ENCODE measurements at places on chromosomes 2 and 18.
A peak's percentile ranks its signal among the peaks of the same experiment; 100 is the strongest.

GRCh38 chr2:212489719-212490346, 48.8 kb downstream of the ERBB4 start:
- no peak for DNase-seq

DNA sequence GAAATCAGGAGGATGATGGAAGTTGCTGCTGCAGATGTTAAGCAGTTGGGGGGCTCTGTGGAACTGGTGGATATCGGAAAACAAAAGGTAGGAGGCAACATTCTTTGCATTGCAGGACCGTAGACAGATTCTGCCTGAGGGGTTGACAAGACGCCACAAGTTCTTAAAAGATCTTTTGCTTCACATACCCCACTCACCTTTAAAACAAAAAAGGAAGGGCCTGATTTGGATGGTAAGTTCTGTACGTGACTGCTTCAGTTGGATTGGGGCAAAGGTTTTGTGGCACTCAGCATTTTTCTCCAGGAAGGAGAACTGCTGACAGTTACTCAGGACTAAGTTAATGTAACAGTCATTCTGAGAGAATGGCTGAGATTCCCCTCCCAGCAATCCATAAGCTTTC, 5.2 kb downstream of the CNDP2 start:
- no peak for DNase-seq

- DNase-seq: no peak
Observed at GRCh38 chr18:6022845-6023244, 127.5 kb upstream of the TMEM200C start.

GRCh38 chr18:45528712-45529336, 86.5 kb upstream of the SLC14A2 start:
- no peak for DNase-seq

GRCh38 chr2:136118819-136119716, 1.1 kb upstream of the CXCR4 start:
- DNase-seq: peak; percentile 18

DNA sequence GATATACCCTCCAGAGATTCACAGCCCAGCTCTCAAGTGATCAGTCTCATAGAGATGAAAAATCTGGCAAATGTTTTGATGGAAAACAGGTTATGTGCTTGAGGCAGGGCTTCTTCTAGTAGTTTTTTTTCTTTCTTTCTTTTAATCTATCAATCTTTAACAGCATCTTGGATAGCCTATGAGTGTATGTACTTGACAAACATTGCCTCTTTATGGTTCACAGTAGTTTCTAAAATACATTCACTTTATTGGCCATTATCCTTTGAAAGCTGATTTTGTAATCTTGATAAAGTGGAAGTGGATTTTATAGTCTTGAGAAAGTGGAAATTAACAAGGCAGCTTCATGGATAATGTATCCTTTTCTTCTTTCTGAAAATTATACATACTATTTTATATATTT, 51.4 kb upstream of the IL1R1 start:
- no peak for DNase-seq

- DNase-seq: no peak
Observed at GRCh38 chr18:62345909-62346308, 20.8 kb downstream of the TNFRSF11A start.

GRCh38 chr2:71746946-71747501, 293.7 kb downstream of the DYSF start:
- no peak for DNase-seq

DNA sequence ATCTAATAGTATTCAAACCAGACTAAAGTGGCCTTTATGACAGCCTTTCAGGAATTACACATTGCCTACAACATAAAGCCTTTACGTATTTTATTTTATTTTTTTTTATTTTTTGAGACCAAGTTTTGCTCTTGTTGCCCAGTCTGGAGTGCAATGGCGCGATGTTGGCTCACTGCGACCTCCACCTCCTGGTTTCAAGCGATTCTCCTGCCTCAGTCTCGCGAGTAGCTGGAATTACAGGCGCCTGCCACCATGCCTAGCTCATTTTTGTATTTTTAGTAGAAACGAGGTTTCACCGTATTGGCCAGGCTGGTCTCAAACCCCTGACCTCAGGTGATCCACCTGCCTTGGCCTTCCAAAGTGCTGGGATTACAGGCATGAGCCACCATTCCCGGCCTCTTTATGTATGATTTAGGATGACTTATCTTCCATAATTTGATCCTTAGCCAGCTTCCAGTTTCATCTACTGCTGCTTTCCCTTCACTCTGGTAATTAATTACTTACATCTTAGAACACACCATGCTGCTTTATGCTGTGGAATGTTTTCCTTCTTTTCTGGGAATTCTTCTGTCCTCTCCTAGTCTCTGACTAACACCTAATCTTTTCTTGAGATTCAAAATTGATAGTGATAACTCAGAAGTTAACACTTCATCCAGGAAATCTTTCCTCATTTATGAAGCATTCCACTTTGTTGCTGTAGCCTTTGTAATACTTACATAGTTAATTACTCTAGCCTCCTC, 2.6 kb downstream of the USP14 start:
- DNase-seq: no peak

- DNase-seq: no peak
Observed at GRCh38 chr2:40030456-40030975, 251.5 kb upstream of the THUMPD2 start.

GRCh38 chr2:23475036-23475435, 90.1 kb downstream of the KLHL29 start:
- DNase-seq: no peak

DNA sequence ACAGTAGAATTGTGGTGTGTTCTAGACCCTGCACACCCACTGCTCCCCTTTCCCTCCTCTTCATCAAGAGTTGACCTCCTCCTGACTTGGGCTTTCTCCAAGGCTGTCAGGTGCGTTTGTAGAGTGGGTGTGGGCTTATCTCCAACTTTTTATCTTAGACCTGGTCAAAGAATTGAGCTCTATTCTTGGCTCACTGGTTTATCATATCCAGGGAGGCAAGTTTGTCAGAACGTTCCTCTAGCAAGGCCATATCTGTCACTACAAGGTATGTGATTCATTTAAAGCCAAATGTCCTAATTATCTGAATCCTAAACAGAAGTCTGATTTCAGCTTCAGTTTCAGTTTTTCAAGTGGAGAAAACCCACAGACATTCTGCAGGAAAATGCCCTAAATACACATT, 117.1 kb upstream of the MGAT5 start:
- DNase-seq: no peak

DNA sequence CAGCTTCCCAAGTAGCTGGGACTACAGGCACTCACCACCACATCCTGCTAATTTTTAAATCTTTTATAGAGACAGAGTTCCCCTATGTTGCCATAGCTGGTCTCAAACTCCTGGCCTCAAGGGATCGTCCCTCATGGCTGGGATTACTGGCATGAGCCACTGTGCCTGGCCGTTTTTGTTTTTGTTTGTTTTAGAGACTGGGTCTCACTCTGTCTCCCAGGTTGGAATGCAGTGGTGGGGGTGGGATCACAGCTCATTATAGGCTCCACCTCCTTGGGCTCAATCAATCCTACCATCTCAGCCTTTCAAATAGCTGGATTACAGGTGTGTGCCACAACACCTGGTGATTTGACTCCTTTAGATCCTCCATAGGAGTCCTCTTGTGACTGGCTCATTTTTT, 19.5 kb upstream of the ZDBF2 start:
- DNase-seq: no peak

GRCh38 chr2:50469784-50470183, 562.1 kb downstream of the NRXN1 start:
- DNase-seq: no peak

DNA sequence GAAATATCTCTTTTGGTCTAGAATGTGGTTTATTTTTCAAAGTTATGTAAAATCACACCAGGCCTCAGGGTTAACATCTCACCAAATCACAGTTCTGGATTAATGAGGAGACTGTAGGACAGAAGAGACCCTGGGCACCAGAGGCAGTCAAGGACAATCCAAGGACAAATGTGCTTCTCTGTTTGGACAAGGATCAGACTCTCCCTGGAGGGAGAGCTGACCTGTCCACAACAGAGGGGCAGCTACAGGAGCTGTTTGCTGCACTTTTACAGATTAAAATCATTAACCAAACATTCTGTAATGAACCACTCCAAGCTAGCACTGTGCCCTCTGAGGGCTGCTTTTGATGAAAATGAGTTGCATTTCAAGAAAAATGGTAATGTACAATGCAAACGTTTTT, 690.6 kb upstream of the SLC8A1 start:
- DNase-seq: no peak

DNA sequence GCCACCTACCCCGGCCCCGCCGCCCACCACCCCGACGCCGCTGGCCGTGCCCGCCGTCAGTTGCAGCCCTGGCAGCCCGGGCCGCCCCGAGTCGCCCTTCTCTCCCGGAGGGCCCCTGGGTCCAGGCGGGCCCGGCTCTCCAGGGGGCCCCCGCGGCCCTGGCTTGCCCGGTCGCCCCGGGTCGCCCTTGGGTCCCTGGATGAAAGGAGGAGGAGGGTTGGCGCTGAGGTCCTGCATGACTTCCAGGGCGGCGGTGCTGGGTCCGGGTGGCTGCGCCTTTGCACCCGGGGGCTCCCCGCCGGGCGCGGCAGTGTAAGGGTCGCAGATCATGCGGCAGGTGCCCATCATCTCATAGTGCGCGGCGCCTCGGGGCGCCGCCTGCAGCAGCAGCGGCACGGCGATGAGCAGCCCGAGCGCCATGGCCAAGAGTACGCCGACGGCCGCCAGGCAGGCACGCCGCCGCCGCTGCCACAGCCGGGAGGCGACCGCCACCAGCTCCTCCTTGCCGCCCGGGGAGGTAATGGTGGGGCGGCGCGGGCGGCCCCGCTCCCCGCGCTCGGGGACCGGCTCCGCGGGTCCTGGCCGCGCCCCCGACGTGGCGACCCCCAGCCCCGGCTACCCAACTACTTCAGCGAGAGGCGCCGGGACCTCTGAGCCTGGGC, 570 bp downstream of the C1QL2 start:
- DNase-seq: no peak

DNA sequence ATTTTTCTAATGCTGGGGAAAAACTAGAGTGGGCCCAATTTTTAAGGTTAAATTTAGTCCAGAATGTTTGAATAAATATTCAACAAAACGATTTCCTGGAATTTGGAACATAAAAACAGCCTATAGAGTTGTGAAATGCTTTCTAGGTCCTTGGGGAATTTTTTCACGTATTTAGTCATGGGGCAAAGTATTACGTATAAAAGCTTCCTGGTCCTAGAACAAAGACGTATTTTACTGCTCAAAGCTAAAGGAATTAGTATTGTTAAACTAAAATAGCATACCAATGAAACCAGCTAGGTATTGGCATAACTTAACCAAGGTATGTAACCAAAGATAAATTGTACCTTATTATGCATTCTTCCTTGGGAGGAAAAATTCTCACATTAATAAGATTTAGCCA, 1.6 kb downstream of the SESTD1 start:
- no peak for DNase-seq

DNA sequence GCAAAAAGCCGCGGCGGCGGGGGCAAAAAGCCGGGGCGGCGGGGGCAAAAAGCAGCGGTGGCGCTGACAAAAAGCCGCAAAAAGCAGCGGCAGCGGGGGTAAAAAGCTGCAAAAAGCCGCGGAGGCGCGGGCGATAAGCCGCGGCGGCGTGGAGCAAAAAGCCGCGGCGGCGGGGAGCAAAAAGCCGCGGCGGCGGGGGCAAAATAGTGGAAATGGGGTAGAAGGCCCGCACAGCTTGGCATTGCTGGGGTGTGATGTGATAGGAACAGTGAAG, 450.1 kb downstream of the ANKRD30B start:
- no peak for DNase-seq

DNA sequence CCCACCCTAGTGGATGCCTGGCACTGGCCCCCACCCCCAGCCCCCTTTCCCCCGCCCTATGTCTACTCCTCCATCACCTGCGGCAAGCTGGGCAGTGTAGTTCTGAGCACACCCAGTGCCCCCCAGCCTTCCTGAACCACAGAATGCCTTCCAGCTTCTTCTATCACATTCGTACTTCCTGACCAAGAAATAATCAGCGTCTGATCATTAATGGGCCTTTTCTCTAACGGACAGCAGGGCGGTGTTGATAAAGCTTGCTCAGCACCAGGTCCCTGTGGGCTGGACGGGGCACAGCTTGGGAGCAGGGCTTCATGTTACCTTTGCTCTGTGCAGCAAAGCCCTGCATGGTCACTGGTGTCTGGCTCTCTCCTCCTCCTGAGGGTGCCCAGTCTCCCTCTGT, 15.4 kb downstream of the UXS1 start:
- DNase-seq: no peak

GRCh38 chr2:237433920-237434676, 20.1 kb upstream of the COL6A3 start:
- no peak for DNase-seq

- DNase-seq: no peak
Observed at GRCh38 chr2:130824492-130825061, 12.1 kb upstream of the ARHGEF4 start.

- DNase-seq: no peak
Observed at GRCh38 chr2:144374163-144374661, 145.7 kb downstream of the ZEB2 start.

DNA sequence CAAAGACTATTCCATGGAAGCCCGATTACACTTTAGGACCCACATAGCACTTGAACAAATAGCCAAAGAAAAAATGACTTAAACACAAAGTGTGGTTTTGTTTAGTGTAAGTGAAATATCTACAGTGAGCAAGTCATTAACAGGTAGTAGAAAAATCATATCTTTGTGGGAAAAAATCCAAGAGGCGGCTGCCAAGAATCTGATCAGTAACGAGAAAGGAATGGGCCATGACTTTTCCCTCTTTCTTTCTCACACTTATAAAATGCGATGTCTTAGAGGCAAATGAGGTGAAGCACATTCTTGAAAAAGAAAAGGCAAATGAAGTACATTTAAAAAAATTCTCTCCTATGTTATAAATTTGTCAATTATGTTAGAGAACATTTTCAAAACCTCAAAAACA, 12.9 kb upstream of the GEMIN6 start:
- no peak for DNase-seq

DNA sequence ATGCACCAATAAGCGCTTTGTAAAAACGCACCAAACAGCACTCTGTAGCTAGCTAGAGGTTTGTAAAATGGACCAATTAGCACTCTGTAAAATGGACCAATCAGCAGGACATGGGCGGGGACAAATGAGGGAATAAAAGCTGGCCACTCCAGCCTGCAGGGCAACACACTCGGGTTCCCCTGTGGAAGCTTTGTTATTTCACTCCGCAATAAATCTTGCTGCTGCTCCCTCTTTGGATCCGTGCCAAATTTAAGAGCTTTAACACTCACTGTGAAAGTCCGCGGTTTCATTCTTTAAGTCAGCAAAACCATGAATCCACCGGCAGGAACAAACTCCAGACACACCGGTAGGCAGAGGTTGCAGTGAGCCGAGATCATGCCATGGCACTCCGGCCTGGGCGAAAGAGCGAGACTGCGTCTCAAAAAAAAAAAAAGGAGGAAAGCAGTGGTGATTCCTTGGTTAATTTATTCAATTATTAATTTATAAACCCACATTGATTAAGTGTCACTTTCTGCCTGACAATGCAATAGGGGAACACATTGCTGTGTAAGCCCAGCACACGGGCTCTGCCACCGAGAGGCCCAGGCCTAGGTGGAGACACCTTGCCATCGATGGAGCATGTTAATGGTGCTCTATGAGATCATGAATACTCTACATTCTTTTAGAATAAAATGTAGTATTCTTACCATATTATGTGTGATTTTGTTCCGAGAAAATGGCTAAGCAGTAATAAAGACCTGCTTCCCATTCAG, 687.6 kb upstream of the HS6ST1 start:
- no peak for DNase-seq

All from GF-D8 (cell line).